ENCODE measurements at places on chromosomes 1 and 21.
A peak's percentile ranks its signal among the peaks of the same experiment; 100 is the strongest.

GRCh38 chr1:234837713-234838112 is 227.7 kb upstream of the IRF2BP2 start:
- DNase-seq = no peak

DNA sequence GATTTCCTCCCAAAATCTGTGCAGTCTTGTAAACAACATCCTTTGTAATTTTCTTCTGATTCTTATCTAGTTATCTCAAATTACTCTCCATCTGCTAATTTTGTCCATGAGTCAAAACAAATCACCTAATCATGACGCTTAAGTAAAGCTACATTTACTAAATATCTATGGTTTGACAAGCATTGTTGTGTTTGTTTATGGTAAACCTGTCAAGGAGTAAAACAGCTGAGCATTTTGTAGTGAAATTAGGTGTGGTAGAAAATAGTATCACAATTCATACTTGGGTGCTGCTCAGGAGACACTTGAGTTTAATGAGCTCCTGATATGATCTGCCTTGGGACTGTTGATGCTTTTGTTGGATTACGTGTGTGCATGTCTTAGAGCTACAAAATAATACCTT is 11.6 kb downstream of the TIPRL start:
- DNase-seq = no peak

GRCh38 chr1:37169743-37170275 is 135.5 kb upstream of the GRIK3 start:
- no peak for DNase-seq

- no peak for DNase-seq
These were observed 61.2 kb downstream of the WNT9A start for GRCh38 chr1:227886503-227886961.

DNA sequence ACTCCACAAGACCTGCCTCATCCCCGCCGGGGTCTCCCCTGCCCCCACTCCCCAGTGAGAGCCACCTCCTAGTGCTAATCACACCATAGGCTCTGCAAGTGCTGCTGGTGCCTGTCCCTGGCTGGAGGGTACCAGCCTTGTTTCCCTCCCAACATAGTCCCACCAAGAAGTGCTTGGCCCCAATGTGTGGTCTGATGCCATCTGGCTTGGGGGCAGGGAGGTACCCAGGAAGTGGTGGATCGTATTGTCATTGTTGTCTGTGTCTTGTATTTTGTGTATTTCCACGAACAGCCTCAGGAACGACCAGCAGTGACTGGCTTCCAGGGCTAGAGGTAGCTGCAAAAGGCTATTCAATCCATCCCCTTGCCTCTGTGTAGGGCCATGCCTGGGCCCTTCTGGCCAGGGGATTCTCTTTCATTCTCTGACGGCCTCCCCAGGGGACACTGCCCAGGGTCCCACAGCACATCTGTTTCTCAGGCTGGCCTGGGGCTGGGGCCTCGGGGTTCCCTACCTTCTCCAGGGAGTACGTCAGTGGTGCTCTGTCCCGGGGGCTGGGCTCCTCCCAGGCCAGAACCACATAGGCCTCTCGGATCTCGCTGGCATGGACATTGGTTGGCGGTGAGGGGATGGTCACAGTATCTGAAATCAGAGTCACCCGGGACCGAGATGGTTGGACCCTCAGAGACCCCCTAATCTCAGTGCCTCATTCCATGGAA is 22.8 kb downstream of the MYOM3 start:
- DNase-seq = no peak

- DNase-seq = no peak
These were observed 43.6 kb upstream of the ETV3 start for GRCh38 chr1:157181790-157182189.

- peak; percentile 72 for DNase-seq
These were observed 5.7 kb downstream of the KRTCAP2 start for GRCh38 chr1:155167166-155168104.

GRCh38 chr1:167148421-167148820 is 54.5 kb downstream of the STYXL2 start:
- DNase-seq = no peak

GRCh38 chr1:37442139-37442538 is 32.2 kb upstream of the ZC3H12A start:
- DNase-seq = no peak

DNA sequence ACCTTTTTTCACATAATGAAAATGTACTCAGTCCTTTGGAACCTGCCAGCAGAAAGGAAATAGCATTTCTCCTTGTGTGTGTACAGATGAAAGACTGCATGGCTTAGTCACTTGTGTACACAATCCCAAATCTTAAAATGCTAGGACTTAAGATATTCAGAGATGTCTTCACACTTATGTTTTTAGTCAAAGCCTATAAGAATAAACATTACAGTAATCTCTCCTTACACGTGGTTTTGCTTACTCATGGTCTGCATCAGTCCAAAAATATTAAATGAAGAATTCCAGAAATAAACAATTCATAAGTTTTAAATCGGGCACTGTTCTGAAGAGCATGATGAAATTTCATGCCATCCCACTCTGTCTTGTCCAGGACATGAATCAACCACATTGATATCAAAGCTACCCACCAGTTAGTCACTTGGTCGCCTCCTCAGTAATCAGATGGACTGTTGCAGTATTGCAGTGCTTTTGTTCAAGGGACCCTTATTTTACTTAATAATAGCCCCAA is 75.7 kb upstream of the RRP15 start:
- no peak for DNase-seq
